ENCODE measurements at places on chromosomes 16 and 17. TPM values are rescaled to one million over a fixed set of nuclear protein-coding genes. Genes with fewer than 3 reads are reported as not detected.

Gene TBC1D3C
- total RNA-seq: not detected

Gene UTS2R
- total RNA-seq: not detected

Gene CCL7
- total RNA-seq: not detected

Gene FAM171A2
- 50.6 TPM for total RNA-seq

Gene DNAI2
- not detected for total RNA-seq

DNA sequence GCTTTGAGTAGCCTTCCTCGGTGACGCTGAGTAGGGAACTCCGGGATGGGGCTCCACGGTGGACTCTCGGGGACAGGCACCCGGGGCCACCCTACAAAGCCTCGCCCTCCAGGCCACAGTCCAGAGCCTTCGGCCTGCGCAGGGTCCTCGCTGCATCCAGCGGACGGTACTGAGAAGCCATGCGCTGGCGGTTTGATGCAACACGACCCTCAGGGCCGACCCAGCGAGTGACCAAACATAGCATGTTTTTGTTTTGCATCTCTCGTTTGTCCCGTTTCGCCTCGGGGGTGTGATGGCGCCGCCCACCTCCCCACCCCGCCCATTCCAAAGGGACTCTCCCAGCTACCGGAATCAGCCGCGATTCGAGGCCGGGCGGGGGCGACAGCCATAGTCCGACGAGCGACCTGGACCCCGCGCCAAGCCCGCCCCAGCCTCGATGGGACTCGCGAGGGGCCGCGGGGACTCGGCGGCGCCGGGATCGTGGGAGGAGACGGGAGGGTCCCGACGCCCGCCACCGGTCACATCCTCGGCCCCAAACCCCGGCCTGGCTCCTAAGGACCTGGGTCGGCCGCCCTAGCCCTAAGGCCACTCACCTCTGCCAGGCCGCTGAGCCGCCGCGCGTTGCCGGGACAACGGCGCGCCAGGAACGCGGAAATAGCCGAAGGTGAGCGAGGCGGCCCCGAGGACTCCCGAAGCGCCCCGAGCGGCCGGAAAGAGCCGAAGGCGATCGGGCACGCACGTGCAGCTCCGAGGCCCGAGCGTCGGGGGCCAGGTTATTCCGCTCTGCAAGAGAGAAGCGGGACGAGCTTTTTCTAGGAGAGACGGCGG, 1.6 kb downstream of the IFT140 start:
- DNase-seq: peak; percentile 94

GRCh38 chr17:76810956-76811355, 57.2 kb upstream of the MGAT5B start:
- no peak for DNase-seq

DNA sequence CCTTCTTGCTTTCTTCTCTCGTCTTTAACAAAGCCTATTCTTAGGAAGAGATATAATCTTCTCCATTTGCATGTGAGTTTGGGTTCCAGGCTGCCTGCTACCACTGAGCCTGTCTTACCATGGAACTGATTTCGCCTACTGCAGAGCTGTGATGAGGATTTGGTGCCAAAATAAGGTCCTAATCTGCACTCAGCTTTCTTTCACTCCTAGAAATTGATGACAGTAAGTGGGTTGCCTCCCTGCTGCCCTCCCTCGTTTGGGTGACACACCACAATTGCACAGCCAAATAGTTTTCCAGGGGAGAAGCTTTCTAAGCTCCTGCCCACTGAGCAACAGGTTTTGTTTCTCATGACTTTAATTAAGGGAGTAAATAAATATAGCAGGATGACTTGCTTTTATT, 25.1 kb upstream of the ASIC2 start:
- DNase-seq: no peak
